ENCODE measurements at places on chromosomes 3 and 15.

DNA sequence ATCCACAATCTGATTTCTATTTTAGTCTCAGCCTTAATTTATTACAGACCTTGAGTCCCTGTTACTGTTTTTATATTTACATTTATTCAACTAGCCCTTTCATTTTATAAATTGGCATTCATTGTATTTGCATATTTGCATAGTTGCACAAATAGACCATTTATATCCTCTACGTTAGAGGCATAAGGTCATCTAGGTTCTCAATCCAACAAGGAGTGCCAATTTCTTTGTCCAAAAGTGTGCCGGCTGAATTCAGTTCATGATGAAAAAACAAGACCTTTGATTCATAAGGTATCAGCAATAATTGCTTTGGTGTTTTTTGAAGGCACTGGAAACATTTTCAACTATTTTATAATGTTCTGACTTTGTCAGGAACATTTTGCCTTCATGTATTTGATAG lies 33.9 kb upstream of the NANOGP8 start:
- no peak for DNase-seq

DNA sequence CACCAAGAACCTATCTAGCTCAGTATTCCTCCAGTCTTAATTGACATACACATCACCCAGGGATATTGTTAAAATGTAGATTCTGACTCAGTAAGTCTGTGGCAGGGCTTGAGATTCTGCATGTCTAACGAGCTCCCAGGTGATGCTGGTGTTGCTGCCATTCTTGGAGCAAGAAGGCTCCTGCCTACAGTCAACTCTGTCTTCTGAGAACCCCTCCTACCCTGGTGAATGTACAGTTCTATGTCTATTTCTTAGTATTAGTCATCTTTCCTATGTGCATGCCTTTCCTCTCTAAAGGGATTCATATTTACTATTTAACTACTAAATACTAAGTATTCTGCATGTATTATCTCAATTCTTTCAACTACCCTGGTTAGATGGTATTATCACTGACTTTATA lies 268.7 kb downstream of the EDEM1 start:
- no peak for DNase-seq

- DNase-seq: no peak
These were observed 320.6 kb downstream of the MECOM start for GRCh38 chr3:169342652-169343505.

DNA sequence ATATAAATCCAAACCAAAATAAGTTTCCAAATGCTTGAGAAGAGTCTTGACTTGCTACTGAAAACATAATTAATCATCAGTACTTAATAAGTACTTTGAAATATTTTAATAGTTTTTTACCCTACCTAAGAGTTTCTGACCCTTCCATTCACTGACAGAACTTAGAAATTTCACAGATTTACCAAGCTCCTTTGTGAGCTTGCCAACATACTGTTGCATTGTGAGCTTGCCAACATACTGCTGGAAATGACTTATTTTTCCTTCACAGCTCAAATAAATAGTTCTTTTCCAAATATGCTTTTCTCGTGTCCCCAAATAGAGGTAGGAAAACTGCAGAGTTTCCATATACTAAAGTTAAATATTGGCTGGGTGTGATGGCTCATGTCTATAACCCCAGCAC lies 9.6 kb upstream of the AADAC start:
- no peak for DNase-seq

GRCh38 chr3:157354722-157355121 lies 81.9 kb upstream of the PTX3 start:
- no peak for DNase-seq

- no peak for DNase-seq
These were observed 142.0 kb upstream of the TGFBR2 start for GRCh38 chr3:30464381-30464780.

GRCh38 chr3:187382609-187383151 lies 14.5 kb downstream of the RTP4 start:
- DNase-seq: no peak

DNA sequence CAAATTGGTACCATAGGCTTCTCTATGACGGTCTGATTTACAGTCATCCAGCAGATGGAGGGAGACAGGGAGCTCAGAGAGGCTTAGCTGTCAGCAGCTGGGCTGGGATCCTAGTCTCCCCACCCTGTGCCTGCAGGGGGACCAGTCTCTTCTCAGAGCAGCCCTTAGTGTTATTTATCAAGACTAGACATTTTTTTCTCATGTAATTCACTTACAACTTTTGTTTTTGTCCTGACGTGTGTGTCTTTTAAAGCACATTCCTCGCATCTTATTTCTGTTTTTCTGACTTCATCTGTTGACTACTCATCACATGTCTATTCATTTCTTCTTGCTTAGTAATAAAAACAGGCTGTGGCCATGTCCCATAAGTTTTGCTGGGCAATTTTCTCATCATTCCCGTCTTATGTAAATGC lies 116.1 kb downstream of the KLF13 start:
- DNase-seq: peak; percentile 79

DNA sequence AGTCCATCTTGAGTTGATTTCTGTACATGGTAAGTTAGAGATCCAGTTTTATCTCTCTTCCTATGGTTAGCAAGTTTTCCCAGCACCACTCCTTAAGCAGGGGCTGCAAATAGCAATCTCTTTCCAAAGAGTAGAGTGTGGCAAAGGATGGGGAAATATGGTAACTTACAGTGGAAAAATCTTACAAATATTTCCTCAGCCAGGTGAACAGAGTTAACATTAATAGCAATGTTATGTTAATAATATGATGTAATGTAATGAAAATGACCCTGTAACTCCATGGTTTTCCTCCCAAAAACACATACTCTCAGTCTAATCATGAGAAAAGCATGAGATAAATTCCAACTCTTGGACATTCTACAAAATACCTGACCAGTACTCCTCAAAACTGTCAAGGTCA lies 30.4 kb downstream of the FSIP1 start:
- DNase-seq: no peak

- no peak for DNase-seq
These were observed 48.7 kb downstream of the KLHL6 start for GRCh38 chr3:183506674-183507320.

GRCh38 chr3:149512073-149512782 lies 37.7 kb downstream of the TM4SF4 start:
- peak; percentile 83 for DNase-seq

DNA sequence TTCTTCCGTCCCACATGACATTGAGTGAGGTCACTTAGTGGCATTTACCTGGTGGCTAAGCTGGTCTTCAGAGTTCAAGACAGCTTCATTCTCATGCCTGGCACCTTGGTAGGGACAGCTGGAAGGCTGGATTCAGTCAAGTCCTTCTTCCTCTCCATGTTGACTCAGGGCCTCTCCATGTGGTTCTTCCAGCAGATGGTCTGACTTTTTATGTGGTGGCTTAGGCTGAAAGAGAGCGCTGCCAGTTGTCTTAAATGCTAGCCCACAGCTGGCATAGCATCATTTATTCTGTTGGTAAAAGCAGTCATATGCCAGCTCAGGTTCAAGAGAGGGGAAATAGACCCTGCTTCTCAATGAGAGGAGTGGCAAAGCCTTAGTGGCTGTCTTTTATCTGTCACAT lies 53.0 kb upstream of the CTDSPL start:
- no peak for DNase-seq

DNA sequence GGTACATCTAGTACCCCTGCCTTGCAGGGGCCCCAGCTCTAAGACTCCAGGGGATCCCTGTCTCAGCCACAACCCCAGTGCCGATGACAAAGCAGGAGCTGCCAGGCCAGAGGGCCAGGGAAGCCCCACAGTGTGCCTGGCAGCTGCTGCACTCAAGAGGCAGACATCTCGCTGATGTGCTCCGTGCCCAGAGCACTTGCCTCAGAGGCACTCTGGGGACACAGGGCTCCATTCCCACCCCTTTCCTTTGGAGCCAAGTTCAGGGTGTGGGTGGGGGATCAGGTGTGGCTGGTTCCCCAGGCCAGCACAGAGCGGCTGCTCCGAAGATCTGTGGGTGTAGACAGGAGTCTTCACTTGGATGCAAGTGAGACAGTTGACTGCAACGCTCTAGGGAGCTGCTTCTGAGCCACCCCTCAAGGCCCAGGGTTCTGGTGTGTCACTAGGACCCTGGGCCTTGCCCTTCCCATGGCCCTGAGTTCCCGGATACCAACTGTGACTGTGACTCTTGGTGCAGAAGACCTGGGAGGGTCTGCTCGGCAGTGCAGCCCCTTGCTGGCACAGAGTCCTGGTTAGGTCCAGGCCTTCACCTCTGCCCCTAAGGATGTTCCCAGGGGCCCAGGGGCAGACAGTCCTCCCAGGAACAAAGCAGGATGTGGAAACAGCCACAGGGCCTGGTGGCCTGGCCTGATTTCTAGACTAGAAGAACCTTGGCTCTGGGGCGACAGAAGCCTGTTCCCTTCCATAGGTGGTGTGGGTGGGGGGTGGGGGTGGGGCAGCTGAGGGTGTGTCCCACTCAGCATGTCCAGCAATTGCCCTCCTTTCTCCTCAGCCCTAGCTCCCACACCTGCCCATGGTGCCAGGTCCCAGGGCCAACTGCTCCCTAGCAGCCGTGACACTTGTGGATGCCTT lies 2.5 kb downstream of the NT5DC2 start:
- no peak for DNase-seq

Data from AG20443 (cell line).